CD14-positive monocyte (primary cell): ENCODE measurements at places on chromosomes 2 and 18.
A peak's percentile ranks its signal among the peaks of the same experiment; 100 is the strongest.

- no peak for DNase-seq
These were observed 61.1 kb downstream of the ANTXR1 start for GRCh38 chr2:69073928-69074570.

- no peak for DNase-seq
These were observed 21.1 kb downstream of the USP14 start for GRCh38 chr18:179499-179898.

GRCh38 chr2:27754138-27754588 is 17.4 kb upstream of the MRPL33 start:
- DNase-seq, result peak; percentile 69

DNA sequence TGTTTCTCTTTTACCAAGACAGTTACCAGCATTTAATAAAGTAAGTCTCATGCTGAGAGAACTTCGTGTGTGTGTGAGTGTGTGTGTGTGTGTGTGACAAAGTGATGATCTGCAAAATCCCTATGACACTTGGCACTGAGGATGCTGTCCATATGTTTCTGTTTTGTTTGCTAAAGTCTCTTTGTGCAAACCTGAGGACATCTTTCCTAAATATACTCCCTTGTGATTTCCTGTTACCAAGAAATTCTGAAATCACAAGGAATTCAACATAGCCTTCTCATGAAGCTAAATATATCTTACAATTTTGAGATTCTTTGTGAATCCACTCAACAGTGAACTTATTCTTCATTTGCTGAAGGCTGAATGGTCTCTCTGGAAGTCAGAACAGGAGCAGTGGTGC is 1359.7 kb upstream of the NRXN1 start:
- DNase-seq, result no peak
